GM18507 (cell line): ENCODE measurements at places on chromosomes 2 and 18.
A peak's percentile ranks its signal among the peaks of the same experiment; 100 is the strongest.

GRCh38 chr2:231918501-231919330, 7.5 kb downstream of the NPPC start:
- DNase-seq: no peak

GRCh38 chr2:234986876-234987720, 35.3 kb downstream of the SH3BP4 start:
- DNase-seq: no peak

GRCh38 chr2:8714283-8714682, 32.4 kb downstream of the ID2 start:
- DNase-seq: no peak

DNA sequence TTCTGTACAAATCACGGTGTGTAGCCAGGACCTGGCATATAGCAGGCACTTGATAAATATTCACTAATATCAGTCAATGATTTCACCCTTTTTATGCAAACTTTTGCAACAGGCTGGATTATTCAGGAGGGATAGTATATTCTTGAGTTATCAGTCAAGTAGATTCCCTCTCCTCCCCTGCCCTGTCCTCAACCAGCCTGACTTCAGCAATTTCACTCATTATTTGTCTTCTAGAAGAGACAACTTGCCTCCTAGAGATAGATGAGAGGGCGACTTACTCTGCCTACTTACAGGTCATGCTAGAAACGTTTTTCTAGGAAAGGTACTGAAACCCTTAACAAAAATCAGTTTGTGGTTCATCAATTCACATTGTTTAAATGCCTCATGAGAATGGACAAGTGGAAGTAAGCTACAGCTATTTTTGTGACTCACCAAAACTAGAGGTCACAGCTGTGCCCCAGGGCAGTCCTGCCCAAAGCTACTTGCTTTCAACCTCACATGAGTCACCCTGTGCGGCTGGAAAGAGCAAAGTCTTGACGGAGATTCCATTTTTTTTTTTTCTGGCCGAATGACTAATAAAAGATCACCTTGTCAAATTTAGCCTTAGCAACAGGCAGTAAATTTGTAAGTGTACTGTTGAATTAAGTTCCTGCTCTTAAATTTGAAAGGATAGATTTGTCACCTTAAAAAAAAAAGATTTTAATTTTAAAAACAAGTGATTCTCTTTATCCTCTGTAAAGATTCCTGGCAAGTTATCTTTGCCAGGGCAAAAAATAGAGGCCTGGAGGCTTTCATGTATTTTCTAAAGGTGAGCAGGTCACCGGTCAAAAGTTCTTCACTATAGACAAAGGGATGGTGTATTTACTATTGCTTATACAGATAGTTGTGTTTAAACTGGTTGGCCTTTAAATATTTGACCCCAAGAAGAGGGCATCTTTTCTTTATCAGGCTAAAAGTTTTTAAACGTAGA, 109.0 kb upstream of the SLC35G4 start:
- no peak for DNase-seq

DNA sequence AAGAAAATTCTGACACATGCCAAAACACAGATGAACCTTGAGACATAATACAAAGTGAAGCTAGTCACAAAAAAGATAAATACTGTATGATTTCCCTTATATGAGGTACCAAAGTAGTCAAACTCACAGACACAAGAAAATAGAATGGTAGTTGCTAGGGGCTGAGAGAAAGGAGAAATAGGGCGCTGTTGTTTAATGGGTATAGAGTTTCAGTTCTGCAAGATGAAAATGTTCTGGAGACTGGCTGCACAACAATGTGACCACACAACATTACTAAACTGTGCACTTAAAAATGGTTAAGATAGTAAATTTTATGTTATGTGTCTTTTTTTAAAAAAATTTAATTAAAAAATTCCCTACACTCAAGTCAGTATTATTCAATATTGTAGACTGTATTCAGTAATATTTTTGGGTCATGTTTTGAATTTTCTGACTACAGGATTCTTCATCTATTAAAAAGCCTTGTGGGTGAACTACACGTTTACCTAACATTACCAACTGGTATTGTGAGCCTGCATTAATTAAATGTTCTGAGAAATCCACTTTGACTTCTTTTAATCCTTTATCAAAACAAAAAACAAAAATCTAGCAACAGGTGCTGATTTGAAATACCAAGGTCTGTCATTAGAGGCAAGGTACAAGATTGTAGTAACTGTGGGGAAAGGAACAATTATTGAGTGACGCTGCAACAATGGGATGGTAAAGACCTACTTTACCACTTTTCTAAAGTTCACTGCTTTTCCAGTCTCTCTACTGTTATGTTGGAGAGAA, 140.8 kb upstream of the ZFP36L2 start:
- DNase-seq: no peak

DNA sequence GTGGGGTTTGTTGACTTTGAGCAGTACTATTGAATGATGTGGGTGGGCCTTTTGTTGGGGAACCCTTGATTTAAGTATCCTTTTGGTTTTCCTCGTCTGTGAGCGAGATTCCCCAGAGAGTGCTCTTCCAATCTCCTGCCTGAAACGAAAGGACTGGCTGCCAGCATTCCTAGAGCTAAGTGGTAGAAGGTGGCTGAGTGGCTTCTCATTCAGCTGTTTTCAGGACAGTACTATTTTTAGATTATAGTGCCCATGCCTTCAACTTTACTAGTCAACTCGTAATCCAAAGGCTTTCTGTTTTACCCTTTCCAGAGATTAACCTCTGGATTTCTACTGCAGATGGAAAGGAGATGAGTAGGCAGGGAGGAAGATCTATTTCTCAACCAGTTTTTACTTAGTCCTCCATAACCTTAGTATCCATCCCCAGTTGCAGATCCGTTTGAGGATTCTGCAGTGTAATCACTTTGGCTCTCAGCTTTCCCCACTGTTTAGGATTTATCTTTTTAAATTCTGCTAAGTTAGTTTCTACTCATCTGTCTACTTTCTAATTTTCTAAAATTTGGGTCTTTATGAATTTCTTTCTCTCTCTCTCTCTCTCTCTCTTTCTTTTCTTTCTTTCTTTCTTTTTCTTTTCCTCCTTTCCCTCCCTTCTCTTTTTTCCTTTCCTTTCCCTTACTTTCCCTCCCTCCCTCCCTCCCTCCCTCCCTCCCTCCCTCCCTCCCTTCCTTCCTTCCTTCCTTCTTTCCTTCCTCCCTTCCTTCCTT, 9.2 kb downstream of the SLC4A1AP start:
- no peak for DNase-seq

GRCh38 chr18:48698707-48699106, 159.9 kb downstream of the CTIF start:
- DNase-seq: peak; percentile 18

DNA sequence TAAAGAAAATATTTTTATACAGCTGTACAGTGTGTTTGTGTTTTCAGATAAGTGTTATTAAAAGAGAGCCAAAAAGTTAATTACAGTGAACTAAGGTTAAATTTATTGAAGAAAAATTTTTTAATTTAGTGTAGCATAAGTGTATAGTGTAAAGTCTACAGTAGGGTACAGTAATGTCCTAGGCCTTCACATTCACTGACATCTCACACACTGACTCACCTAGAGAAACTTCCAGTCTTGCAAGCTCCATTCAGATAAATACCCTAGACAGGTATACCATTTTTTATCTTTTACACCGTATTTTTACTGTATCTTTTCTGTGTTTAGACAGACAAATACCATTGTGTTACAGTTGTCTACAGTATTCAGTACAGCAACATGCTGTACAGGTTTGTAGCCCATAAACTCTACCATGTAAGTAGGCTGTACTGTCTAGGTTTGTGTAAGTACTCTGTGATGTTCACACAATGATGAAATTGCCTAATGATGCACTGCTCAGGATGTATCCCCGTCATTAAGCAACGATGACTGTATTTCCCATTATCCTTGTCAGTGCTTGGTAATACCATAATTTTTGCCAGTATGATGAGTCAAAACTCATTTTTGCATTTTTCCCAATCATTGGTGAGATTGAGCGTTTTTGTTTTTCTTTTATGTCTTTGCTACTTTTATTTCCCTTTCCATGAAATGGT, 48.2 kb upstream of the B3GNT2 start:
- DNase-seq: no peak
